Left cardiac atrium (tissue), 4 donors: ENCODE measurements at places on chromosomes 12 and 14.

- DNase-seq: peak; percentile 67
Measured at GRCh38 chr14:98957211-98958047, 314.6 kb downstream of the BCL11B start.

- no peak for DNase-seq
Measured at GRCh38 chr14:69090187-69090789, 62.6 kb downstream of the DCAF5 start.

DNA sequence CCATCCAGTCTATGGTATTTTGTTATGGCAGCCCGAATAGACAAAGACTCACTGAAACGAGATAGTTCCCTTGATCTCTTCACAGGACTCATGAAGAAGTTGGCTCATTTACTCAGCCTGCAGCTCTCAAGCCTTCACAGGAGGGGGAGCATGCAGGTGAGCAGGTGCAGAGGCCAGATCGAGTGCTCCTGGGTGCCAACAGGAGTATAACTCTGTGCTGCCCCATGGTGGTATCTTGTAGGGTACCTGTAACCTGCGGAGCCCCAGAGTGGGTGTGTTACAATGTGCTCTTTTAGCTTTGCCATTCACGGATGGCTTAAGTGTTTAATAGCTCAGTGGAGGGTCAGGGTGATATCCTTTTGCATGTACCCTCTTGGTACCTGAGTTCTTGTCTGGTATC lies 159.5 kb downstream of the METTL25 start:
- DNase-seq: no peak

DNA sequence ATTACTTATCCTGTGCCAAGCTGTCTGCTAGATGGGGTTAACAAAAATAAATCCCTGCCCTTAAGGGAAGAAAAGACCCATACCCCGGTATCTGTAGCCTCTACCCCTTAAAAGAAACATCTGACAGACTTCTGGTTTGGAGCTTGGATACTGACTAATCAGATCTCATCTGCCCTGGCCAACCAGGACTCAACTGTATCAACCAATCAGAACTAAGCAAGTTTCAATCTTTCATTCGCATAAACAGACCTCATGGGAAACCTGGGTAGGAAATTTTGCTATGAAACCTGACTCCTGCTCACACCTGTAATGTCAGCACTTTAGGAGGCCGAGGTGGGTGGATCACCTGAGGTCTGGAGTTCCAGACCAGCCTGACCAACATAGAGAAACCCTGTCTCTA lies 26.4 kb upstream of the PRMT8 start:
- no peak for DNase-seq

GRCh38 chr12:52461693-52462092 lies 9.7 kb upstream of the KRT6B start:
- DNase-seq: peak; percentile 44

DNA sequence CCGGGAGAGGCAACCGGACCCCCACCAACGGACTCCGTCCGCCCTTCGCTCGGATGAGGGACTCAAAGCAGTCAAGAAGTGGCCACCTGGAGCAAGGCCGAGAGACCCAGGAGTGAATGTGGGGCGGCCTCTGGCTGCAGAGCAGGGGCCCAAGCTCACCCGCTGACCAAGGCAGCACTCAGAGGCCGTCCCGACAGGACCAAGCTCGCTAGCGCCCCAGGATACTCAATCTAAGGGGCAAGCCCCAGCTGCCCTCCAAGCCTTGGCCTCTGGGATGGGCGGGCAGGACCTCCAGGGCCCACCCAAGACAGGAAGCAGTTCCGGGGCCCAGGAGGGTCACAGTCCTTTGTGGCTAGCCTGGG lies 936 bp downstream of the AKT1 start:
- DNase-seq: no peak

- DNase-seq: no peak
Measured at GRCh38 chr12:30450872-30451271, 244.8 kb downstream of the IPO8 start.

- DNase-seq: peak; percentile 68
Measured at GRCh38 chr14:55448141-55448614, 7.8 kb upstream of the TBPL2 start.

GRCh38 chr12:71799106-71799505 lies 40.5 kb upstream of the TBC1D15 start:
- no peak for DNase-seq

DNA sequence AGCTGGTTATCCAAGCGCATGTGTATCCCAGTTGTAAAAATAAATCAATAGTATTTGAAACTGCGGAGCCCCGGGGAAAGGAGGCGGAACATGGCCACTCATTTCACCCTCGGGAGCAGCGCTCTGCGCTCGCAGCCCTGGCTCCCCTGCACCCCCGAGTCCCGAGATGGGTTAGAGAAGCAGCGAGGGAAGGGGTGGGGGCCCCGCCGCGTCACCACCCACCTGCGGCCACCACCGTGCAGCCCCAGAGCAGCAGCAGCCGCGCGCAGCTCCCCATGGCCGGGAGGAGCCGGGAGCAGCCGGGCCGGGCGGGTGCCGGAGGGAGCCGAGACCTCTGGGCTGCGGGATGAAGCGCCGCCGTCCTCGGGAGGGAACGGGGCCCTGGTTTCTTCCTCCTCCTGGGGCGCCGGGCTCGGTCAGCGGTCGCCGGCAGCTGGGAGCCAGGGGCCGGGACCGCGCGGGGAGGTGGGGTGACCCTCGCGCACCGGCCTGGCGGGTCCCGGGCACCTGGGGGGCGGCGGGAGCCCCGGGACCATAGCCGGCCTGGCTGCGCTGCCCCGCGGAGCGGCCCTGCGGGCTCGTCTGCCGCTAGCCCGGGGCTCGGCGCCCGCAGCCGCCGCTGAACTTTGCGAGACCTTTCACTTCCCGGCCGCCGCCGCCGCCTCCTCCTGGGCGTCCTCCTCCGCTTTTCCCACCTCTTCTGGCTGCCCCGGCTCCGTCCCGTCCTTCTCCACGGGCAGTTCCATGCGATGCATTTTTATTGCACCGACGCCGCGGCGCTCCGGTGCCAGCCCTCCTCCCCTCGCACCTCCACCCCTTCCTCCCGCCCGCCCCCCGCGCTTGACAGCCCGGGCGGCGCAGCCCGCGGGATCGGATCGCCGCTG lies at the start of gene NTN4:
Gene NTN4, minus strand, starts transcription at position 732 of the 884 bp plus-strand sequence. Its CDS starts 455 bp downstream, at position 277.
- peak; percentile 74 for DNase-seq

DNA sequence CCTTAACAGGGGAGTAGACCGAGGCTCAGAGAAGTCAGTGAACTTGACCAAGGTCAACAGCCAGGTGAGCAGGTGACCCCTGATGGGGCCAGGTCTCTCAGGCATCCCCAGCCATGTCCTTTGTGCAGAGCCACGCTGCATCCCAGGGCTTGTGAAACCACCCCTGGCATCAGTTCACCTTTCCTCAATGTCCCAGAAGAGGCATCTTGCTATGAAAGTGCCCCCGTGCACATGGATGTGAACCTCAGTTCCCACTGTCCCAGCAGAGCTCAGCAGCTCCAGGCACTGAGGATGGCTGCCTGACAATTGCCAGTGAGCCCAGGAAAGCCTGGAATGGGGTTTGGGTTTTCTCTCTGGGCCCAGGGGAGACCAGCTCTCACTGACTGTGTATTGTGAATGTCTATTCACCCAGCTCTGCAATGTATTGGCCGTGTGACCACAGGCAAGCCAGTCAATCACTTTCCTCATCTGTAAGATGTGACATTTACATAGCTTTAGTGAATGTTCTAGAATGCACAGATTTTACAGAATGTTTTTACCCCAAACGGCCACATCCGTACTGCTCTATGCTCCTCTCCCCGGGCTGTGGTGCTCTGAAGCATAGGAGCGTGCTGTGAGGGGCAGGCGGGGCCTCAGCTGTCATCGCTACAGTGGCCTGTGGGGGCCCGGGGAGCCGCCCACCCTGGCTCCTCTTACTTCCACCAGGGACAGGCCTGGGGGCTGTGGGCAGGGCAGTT lies 4.9 kb downstream of the CACNA2D4 start:
- DNase-seq: no peak

GRCh38 chr12:482061-482460 lies 22.3 kb downstream of the B4GALNT3 start:
- DNase-seq: no peak

DNA sequence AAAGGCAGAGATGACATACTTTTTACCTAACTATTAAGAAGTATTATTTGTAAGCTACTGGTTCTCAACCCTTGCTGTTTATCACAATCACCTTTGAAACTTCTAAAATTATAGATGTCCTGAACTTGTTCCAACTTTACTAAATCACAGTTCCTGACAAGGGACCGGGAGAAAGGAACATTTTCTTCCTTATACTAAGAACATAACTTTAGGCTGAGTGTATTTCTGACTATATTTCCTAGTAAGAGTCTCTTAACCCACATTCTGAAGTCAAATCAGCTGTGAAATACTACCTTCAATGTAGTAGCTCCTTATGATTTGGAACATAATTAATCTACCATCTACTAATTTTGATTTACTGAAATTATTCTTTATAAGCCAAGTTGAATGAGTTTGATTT lies 80.2 kb downstream of the BAZ1A start:
- DNase-seq: no peak

GRCh38 chr14:101066826-101067510 lies 163.4 kb upstream of the RTL1 start:
- peak; percentile 6 for DNase-seq

DNA sequence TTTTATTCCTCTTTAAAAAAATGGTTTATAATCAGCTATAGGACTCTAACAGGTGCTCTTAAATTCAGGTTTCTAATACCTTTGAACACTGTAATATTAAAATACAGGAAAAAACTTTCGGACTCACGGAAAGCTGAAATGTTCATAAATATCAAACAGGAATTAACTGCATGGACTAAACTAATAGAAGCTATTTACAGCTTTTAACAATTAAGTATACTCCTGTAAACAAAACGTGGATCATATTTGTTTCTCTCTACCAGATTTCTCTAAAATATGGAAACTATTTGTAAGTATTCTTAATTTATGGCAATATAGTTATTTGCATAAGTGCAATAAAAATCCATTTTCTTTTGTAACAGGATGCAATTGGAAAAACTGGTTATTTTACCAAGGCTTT lies 108.9 kb upstream of the RESF1 start:
- DNase-seq: no peak

GRCh38 chr12:132389526-132390286 lies 60.3 kb upstream of the GALNT9 start:
- no peak for DNase-seq

DNA sequence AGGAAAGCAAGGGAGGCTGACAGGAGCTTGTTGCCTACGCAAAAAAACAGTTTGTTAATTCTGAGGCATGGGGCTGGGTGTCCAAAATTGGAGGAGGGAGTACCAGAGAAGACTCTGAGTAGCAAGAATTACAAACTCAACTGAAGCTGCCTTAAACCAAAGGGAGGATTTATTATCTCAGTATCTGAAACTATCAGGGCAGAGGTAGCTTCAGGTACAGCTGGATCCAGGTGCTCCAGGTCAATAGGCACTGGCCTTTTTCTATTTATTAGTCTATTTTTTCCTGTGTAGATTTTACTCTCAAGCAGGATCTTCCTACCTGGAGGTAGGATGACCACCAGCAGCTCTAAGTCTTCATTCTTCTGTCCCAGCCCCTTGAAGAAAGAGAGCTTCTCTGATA lies 135.3 kb upstream of the NCOR2 start:
- DNase-seq: no peak

GRCh38 chr12:124229520-124229919 lies 65.4 kb upstream of the RFLNA start:
- no peak for DNase-seq

GRCh38 chr12:25041006-25041741 lies 92.3 kb upstream of the BCAT1 start:
- DNase-seq: no peak

GRCh38 chr12:112967306-112967705 lies 11.0 kb upstream of the OAS2 start:
- no peak for DNase-seq

DNA sequence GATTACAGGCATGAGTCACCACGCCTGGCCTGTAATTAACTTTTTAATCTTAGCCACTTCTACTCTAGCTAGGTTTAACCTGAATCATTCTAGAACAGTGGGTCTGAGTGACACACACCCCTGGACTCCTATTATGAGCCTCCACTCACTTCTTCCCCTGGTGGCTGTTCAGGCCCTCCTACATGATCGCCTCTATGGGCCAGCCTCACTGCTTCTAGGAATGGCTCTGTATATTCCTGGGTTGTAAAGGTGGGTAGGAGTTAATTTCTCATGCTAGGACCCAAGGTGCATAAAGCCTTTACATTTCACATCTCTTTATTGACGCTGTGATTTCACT lies 8.0 kb upstream of the RNU6-8 start:
- DNase-seq: no peak

DNA sequence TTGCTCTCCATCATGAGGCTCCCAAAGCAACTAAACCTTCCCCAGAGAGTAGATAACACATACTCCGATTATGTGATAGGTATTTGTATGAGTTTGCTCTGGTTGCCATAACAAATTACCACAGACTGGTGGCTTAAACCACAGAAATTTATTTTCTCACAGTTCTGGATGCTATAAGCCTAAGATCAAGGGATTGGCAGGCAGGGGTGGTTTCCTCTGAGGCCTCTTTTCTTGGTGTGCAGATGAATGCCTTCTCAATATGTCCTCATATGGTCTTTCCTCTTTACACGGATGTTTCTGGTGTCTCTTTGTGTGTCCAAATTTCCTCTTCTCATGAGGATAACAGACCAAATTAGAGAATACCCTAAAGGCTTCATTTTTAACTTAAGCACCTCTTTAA lies 285.8 kb upstream of the GRIP1 start:
- no peak for DNase-seq

DNA sequence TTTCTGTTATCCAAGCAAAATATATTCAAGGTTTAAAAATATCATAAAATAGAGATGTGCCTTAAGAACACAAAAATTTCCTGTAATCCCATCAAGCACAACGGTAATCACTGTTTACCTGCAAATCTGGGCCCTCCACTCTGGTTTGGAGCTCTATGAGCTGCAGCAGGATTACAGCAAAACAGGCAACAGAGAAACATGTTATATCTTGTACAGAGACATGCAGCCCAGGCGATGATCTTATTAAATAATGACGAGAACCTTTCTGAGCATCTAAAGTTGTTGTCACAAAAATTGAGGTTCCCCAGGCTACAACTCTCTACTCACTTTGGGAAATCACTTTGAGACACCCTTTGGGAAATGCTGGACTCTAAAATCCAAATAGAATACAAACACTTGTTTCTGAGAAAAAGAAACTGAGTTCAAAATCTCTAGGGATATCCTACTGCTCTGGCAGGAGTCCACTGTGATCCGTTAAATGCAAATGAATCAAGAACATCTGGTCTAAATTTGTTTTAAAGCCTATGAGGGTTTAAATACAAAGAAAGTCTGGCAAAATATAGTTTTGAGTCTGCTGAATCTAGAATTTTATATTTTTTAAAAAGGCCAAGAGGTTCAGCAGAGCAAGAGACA lies 36.3 kb downstream of the STON2 start:
- DNase-seq: no peak

- no peak for DNase-seq
Measured at GRCh38 chr14:50542941-50543418, 10.6 kb upstream of the MAP4K5 start.

DNA sequence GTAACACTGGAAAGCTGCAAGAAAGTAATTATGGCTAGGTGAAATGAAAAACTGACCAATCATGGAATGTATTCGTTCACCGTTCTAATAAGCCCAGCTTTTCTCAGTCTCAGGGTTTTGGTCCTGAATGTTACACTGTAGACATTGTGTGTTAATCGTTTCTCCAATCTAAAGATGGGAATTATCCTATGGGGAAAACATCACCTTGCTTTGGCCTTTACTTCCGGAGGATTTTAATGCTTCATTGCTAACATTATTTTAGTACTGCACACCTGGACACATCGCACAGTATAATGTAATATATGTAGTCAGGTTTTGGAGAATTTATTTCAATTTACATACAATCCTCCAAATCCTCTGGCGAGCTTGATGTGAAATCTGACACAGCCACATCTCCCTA lies 1.2 kb upstream of the TRHDE start:
- DNase-seq: no peak

GRCh38 chr12:51076236-51076930 lies 7.0 kb downstream of the CSRNP2 start:
- DNase-seq: no peak

GRCh38 chr12:67520606-67521005 lies 127.9 kb upstream of the DYRK2 start:
- DNase-seq: no peak
